Jurkat, Clone E6-1 (cell line): ENCODE measurements at places on chromosomes 5 and 9.

DNA sequence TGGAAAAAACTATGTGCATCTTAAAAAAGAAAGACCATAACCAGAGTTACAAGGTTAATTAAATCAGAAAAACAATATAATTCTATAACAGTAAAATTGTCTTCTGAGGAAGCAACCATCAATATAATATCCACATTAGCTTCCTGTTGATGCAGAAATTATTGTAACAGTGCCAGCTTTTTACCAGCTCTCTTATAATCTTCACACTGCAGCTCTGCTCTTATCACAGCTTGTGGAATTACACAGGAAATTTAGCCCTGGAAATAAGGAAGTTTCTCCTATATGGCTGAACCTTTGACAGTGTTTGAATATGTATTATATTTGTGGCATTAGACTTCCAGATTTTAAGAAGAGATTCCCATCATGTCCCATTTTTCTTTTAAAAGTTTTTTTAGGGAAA is 49.1 kb upstream of the TEK start:
- no peak for DNase-seq

DNA sequence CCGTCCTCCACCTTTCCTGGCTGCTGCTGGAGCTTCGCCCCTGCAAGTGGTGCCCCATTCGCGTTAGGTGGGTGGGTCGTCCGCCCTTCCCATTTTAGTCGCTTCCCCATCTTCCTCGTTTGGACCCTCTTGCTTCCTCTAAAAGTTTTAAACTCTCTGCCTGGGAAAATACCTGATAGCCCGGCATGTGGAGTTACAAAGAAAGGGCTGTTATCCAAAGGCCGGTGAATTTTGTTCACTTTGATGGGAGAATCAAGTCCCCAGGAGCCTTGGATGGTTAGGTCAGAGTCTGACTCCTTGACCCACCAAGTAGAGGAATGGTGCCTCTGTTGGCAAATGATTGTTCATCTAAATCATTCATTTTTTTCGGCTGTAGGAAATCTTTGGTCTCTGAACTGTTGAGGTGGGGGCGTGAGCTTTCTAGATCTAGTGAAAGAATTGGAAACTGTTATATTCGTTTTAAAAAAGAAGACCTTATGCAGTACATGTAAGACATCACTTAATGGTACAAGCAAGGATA is 29.5 kb upstream of the APC start:
- no peak for DNase-seq

- no peak for DNase-seq
Observed at GRCh38 chr5:6454628-6455053, 6.0 kb downstream of the UBE2QL1 start.

- peak; percentile 9 for DNase-seq
Observed at GRCh38 chr5:154860765-154861164, 2.3 kb downstream of the CNOT8 start.

GRCh38 chr5:56426693-56427092 is 193.6 kb upstream of the ANKRD55 start:
- DNase-seq: no peak

DNA sequence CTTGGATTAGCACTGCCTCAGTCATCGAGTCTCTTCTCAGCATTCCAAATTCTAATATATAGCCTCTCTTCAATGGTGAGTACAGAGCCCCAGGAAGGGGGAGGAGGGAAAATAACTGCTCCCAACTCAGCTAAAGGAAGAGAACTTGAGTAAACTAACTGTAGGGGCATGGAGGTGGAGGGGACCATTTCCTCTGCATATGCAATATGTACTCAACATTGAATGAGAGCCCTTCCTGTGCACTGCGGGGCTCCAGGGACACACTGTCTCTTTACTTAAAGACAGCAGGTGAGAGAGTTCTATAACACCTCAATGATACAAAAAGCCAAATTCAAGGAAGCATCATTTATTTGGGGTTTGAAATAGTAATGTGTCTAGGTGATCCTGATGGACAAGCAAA is 75.1 kb downstream of the GNAQ start:
- no peak for DNase-seq

- DNase-seq: no peak
Observed at GRCh38 chr9:110191615-110192014, 16.3 kb downstream of the C9orf152 start.

- DNase-seq: no peak
Observed at GRCh38 chr9:110252509-110253139, 3.7 kb downstream of the TXN start.

DNA sequence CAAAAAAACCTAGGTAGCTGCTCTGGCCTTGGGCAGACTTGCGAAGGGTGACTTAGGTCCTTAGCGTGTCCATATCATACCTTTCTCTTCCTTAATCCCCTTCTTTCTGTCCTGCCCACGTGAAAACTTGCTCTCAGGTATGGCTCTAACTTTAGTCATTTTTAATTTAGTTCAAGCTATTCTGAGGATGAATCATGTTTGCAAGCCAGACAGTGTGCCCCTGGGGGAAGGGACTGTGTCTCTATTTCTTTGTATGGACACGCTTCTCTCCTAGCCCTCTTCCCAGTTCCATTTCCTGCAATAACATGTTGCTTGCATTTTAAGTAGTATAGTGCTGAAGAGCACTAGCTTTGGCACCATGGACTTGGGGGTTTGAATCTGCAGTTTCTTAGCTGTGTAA is 120.6 kb downstream of the PTTG1 start:
- no peak for DNase-seq

GRCh38 chr5:15452030-15452429 is 48.0 kb upstream of the FBXL7 start:
- DNase-seq: no peak

DNA sequence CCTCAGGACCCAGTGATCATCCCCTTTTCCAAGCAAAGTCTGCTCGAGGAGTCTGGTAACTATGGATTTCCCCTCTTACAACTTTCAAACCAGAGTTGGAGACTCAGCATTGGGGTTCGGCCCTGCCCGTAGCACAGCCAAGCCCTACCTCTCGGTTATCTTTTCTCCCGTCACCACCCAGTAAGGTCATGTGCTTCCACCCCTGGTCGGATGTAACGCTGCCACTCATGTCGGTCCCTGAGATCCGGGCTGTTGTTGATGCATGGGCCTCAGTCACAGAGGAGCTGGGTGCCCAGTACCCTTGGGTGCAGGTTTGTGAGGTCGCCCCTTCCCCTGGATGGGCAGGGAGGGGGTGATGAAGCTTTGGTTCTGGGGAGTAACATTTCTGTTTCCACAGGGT is 1.2 kb downstream of the GALT start:
- DNase-seq: no peak

DNA sequence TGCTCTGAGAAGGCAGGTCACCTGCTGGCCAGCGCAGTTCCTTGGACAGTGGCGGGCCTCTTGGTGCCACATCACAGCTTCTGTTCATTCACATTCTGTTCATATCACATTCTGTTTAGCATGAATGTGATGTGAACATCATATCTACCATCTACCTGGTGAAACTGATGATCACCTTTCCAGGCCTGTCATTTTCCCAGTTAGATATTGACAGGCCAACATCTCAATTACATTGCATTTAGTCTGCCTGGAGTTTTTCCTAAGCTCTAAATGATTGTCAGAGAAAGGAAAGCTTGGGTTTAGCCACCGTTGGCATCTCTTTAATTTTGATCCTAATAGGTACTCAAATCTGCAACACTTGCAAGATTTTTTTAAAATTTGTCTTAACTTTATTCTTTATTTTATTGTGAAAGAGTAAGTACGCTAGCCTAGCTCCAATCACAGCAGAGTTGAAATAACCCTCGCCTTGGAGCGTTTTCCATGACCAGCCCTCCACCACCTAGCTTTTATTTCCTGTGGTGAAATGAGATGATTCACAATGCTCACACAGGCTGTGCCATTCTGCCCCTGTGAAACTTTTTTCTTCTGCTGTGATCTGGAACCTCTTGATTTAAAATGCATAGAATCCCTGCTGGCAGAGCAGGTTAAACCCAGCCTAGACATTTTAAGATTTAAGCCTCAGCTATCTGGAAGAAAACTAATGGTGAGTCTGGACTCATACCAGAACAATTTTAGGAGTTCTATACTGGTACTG is 225.0 kb downstream of the ESM1 start:
- DNase-seq: no peak

- DNase-seq: no peak
Observed at GRCh38 chr5:124932791-124933600, 186.6 kb upstream of the ZNF608 start.

GRCh38 chr5:35850967-35851680 is 5.6 kb upstream of the IL7R start:
- no peak for DNase-seq
